ENCODE measurements at places on chromosomes 4 and X. TPM values are rescaled to one million over a fixed set of nuclear protein-coding genes. Genes with fewer than 3 reads are reported as not detected.

- no peak for DNase-seq
Observed at GRCh38 chrX:55867708-55868107, 150.2 kb downstream of the RRAGB start.

Gene TKTL2
- not detected for total RNA-seq

GRCh38 chr4:19683426-19683825 is 568.3 kb upstream of the SLIT2 start:
- DNase-seq: no peak

- DNase-seq: no peak
Observed at GRCh38 chr4:15781427-15782095, 3.4 kb downstream of the CD38 start.

Gene BEX3
- total RNA-seq: 224 TPM

DNA sequence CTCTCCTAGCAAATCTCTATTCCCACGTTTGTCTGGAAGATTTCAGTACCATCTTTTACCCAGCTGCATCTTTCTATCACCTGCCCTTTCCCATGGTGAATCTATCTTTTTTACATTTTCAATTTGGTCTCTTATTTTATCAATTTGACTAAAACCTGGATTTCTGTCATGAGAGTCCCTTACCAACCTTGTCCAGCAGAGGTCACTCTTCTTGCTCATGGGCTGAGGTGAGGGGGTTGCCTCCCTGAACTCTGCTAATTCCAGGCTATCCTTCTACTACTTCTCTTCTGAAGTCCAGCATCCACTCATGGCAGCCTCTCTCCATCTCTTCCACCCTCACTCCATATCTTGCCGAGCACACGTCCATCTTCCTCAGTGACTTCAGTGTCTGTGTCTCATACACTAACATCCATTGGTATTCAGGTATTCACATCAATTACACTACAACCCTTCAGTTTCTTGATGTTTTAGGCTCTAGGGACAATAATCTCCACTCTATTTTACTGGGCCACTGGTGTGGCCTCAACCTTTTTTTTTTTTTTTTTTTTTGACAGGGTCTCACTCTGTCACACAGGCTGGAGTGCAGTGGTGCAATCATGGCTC is 17.8 kb upstream of the ZNF827 start:
- DNase-seq: no peak

Gene USO1
- total RNA-seq: 69.6 TPM

DNA sequence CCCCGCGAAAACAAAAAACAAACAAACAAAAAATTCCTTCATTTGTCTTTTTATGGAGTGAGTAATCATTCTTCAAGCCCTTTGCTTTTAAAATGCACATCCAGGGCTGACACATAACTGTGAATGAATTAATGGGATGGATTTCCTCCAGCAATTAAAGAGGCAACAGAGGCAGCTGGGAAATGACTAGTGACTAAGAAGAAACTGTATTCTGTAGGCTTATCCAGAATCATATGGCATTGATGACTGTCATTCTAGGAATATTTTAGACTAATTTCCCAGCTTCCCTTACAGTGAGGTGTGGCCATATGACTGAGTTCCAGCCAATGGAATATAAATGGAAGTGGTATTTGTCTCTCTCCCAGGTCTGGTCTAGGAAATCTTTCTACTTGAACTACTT is 46.8 kb upstream of the PDE5A start:
- DNase-seq: no peak

DNA sequence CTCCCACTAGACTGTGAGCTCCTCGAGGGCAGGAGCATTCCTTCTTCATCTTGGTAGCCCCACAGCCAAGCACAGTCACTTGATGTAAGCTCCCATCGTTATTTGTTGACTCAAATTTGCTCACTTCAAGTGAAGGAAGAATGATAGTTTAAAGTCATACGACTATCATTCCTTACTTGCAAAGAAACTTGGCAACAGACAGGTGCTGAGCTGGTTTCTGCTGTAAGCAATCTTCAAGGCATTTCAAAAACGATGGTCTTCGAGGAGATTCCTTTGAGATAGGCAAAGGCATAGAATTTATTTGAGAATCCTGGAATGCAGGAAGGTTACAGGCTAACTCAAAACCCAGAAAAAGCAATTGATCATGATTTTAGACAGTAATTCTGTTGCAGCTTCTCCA is 64.8 kb downstream of the QDPR start:
- DNase-seq: no peak

DNA sequence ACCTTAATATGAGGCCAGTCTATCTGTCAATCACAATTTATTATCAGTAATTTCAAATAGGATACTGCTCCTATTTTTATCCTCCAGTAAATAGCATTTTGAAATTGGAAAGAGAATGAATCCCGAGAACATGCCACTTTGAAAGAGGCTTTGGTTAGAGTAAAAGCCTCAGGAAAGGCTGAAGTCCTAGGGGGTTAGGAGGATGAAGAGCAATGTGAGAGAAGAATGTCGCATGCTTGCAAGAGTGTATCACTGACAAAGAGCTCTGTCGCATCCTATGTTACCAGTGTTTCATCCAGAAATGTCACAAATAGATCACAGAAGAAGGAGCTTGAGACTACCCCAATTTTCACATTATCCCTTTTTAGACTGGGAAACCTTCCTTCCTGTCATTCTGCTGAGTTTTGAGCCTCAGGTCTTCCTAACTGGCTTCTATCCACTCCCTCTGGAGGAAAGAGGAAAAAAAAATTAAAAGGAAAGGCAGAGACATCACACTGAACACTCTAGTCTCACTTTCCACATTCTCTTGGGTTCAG is 39.8 kb downstream of the GPM6A start:
- DNase-seq: no peak

Gene SUPT20HL2
- total RNA-seq: not detected

Gene RAI2
- total RNA-seq: 0.27 TPM

GRCh38 chrX:51862920-51863319 is 30.5 kb upstream of the MAGED1 start:
- no peak for DNase-seq

- DNase-seq: no peak
Observed at GRCh38 chrX:9462456-9462855, 2.4 kb upstream of the TBL1X start.

DNA sequence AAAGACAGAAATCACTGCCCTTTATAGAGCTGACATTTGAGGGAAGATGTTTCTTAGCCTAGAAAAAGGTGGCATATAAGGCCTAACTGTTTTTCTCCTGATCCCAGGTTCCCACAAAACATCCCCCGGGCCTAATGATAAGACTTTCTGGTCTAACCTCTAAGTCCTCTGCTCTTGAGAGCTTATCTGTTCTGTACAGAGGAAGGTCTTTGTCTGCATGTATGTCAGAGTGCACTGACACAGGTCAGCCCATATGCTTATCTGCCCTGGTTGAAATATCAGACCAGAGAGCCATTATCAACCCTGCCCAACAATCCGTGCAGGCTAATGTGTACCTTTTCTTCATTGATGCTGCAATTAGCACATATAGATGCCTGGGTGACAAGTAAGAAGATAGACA is 76.2 kb downstream of the ARHGEF9 start:
- DNase-seq: no peak

GRCh38 chrX:155334486-155335336 is at the start of gene CLIC2:
Gene CLIC2 (minus strand): TSS chrX:155334614. CDS start chrX:155334427, 187 bp downstream.
- no peak for DNase-seq

Gene NPNT
- not detected for total RNA-seq

GRCh38 chrX:133674726-133675470 is 259.6 kb upstream of the GPC4 start:
- no peak for DNase-seq

Gene RGN
- total RNA-seq: 0.18 TPM

Gene TKTL1
- total RNA-seq: not detected
